T47D (cell line): ENCODE measurements at places on chromosomes 16 and 17.

- DNase-seq: peak; percentile 76
These were observed 2.0 kb upstream of the KRT13 start for GRCh38 chr17:41507315-41507880.

GRCh38 chr17:47702391-47702995 is 8.5 kb downstream of the TBKBP1 start:
- no peak for DNase-seq

DNA sequence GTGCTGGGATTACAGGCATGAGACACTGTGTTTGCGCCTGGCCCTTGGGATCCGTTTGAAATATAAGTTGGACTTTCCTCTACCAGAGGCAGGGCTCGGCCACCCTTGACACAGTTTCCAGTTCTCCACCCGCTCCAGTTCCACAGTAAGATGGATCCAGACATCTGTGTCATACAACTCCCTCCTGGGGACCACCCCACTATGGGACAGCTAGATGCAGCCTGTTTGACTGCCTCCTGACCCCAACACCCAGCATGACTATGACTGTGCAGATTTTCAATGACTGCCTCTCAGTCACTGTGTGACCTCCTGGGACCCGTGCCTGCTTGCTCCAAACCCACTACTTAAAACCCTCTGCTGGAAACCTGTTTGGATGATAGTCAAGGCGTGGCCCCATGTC is 166.7 kb downstream of the IRF8 start:
- no peak for DNase-seq

DNA sequence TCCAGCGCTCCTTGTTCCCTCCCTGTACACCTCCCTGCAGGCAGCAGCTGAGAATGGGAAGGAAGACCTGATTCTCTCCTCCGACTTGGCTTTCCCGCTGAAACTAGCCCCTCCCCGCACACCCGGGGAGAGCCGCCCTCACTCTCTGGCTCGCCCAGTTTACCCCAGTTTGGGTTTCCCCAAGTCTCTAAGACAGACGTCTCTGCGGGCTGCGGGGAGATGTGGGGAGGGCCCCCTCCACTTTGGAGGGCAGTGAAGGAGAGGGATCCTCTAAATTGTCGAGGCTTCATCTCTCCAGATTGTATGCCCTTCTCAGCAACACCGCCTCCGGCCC is 797 bp downstream of the GRB7 start:
- DNase-seq: peak; percentile 88

- DNase-seq: no peak
These were observed 53.2 kb downstream of the SMG6 start for GRCh38 chr17:2250140-2251095.

DNA sequence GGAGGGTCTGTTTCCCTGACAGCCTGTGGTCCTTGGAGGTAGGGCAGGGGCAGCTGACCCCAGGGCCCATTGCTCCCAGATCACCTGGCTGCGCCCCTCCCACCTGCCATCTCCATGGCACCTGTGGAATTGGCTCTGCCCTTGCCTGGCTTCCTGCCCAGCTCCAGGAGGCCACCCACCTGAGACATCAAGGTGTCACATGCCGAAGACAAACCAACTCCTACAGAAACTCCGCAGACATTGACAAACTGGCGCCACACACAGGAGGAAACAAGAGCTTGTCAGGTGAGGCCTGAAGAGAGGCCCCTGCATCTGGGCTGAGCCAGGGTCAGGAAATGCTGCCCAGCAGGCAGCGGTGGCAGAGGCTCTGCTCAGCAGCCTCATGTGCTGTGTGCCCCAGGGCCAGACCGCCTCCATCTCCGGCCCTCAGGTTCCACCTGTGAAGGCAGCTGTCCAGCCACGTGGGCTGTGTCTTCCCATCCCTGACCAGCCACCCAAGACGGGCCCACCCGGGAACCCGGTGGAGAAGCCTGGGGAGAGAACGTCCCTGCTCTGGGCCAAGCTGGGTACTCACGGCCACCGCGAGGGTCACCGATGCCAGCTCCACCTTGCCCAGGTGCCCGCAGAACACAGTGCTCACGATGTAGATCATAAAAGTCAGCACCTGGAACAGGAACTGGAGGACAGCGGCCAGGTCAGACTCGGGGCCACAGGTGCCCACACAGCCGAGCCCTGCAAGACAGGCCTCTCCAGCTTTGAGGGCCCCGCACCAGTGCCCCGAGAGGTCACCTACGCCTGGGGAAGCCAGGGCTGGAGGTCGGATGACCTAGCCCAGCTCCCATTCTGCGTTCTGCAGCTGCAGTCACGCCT is 1.6 kb downstream of the SLC47A2 start:
- DNase-seq: peak; percentile 35

DNA sequence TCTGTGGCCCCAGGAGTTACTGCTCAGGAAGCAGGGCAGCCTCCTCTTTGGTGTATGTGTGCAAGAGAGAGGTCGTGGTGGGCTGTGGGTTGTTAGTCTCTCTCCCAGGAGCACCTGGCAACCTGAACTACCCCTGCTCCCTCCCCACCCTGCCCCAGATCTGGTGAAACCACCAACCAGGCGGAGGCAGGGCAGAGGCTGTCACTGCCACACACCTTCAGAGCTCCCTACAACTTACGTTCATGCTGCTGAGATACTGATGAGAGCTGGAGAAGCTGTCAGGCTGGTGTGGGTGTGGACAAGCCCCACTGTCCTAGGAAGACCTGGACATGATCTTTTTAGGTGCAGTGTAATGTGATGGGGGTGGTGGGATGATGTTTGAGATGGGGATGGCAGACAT is 24.3 kb downstream of the GOSR2 start:
- DNase-seq: no peak

DNA sequence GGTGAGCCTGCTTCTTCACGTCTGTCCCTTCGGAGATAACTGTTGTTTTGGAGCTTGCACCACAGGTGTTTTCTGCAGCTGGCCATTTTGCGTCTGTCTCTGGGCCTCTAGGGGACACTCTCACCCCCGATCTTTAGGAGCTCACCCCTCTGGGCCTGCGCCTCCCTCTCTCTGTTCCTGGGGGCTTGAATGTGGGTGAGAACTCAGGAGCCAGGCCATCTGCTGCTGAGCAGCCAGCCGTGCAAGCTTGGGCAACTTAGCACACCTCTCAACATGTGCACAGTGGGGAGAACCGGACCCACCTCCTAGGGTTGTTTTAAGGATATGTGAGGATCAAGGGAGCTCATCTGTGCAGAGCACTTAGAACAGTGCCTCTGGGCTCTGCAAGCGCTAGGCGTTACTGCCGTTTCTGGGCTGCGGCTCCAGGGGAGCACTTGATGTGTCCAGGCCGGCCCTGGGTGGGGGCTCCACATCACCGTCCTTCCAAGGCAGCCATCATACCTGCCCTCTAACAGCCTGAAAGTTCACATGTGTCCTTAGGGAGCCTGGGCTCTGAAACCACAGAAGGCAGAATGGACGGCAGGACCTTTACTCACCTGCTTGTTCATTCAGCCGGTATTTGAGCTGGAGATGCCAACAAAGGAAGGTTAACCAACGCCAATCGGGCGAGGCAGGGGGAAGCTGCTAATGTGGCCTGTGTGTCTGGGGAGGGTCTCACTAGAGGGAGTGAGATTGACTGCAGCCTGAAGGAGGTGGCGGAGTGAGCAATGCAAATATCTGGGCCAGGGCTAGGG is 66.3 kb downstream of the MRC2 start:
- DNase-seq: no peak

DNA sequence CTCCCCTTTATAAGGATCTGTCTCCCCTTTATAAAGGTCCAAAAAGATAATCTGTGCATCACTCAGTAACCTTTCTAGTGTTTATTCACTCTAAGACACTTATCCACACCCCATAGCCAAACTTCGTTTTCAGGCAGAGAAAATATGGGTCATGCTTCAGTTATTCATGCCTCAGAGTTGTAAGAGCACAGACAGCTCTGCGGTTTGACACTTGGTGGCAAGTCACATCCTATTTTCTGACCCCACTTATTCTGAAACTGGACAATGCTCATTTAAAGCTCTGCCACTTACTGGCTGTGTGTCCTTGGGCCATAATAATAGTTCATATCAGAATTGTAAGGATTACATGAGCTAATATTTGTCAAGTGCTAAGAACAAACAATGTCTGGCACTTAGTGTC is 2.0 kb upstream of the KRTAP2-1 start:
- DNase-seq: no peak

- no peak for DNase-seq
These were observed 6.5 kb upstream of the HOXB1 start for GRCh38 chr17:48537316-48537715.

DNA sequence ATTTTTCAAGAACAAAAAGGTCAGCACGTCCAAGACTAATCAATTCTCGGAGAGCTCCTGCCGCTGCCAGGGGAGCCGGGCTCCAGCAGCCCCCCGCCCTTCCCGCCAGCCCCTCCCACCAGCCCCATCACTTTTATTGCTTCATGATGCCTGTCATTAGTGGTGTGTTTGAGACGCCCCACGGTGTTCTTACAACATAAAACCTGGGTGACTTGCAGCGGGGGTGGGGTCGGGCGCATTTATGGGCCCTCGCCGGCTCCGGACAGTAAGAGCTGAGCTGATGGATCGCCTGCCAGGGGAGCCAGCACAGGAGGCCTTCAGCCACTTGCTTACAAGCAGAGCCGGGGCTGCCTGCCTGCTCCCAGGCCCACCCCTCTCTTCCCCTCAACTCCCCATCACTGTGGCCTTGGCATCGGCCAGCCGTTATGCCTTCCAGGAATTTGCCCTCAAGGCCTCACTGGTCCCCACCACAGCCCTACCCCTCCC is 82.9 kb upstream of the CBX4 start:
- DNase-seq: no peak

GRCh38 chr17:2684549-2684948 is 27.0 kb downstream of the CLUH start:
- DNase-seq: no peak

DNA sequence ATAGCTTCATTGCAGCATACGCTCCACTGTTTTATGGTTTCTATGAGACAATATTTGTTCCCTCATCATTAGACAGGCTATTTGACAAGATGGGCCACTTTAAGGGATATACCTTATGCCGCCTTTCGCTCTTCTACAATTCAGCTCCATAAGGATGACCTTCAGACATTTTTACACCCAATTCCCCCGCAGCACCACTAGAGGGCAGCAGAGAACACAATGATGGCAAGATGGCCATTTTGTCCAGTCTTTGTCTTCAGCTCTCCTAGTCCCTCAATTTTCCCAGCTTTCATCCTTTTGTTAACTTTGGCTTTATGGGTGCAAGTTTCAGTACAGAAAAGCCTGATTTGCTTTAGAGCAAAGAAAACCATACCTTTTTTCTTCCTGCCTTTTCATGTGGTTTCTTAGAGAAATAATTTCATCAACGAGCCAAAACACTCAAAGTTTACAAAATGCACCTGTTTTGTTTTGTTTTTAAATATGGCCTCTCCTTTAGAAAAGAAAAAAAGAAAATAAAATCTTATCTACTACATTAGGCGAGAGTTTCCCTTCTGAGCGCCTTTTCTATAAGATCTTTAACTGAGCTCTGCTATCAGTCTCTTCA is 355.3 kb downstream of the TOX3 start:
- peak; percentile 74 for DNase-seq

DNA sequence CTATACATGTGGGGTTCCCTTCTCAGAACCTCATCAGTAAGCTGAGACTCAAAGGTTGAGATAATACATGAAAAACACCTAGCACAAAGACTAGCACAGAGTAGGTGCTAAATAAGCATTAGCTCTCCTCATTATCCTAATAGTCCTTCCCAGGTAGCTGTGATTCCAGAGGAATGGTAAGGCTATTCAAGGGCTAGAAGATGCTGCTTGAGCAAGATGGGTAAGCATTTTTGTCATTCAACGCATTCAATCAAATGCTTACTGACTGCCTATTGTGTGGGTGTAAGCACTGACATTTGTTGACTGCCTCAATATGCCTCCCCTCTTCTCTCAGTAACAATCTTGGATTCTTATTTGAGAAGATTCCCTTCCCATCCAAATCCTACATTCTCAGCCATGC is 4.0 kb downstream of the SUPT4H1 start:
- DNase-seq: no peak

- DNase-seq: no peak
These were observed 66.9 kb downstream of the RNF213 start for GRCh38 chr17:80327518-80327917.

- DNase-seq: no peak
These were observed 16.0 kb downstream of the TRIM25 start for GRCh38 chr17:56897646-56898424.

DNA sequence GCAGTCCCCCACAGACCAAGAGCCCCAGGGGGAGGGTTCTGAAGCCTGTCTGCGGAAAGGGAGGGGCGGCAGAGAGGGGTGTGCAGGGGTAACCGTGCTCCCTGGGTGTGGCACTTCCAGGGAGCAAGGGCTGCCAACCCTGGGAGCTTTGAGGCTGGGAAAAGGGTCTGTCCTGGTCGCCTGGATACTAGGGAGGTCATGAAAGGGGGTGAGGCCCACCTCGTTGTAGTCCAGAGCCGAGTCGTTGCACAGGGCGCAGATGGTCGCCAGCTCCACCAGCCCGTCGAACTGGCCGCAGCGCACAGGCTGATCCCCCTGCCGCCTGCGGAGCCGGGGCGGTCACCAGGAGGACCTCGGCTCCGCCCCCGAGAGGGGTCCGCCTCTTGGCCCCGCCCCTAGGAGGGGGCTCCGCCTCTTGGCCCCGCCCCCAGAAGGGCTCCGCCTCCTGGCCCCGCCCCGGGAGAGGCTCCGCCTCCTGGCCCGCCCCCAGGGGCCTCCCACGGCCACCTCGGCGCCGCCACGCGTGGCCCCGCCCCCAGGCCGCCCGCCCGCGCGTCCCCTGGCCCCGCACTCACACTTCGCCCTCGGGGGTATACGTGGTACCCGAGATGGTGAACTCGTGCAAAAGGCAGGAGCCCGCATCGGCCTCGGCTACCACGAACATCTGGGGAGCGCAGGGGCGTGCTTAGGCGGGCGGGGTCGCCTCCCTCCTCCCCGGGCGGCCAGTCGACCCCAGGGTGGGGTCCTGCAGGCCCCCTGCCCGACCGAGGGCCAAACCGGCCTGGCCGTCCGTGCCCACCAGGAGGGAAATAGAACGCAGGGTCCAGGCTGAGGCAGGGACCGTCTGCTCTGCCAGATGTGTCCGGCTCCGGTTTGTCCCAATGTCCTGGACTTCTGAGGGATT is 19.5 kb downstream of the ATP2A3 start:
- peak; percentile 67 for DNase-seq
